ENCODE measurements at places on chromosomes 3 and 15.

DNA sequence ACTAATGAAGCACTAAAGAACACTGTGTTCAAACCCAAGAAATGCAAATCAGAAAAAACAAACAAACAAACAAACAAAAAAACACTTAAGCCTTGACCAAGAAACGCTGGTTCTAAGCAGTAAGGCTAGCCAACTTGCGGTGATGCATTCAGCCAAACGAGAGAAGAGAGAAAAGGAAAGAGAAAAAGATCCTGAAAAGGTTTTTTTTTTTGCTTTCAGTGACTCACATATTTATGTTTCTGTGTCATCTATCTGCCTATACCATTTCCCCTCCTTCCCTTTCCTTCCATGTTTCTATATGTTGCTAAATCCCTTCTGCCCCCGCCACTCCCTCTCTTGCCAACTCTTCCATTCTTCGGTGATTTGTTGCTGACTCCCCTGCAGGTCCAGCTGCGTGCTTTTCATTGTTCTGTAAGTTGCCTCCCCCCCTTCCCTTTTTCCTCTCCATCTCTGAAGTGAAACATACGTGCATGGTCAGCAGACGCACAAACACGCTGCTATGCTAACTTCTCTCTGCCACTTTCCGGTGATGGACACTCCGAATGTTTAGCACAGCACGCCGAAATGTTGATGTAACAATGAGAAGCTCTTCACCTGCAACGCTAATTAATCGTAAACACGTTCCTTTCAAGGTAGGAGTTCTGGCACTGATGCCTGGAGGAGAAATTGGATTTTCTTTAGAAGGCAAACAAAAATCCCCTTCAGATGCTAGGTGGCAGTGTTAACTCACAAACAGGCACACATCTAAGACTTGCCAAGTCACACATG, 154.4 kb downstream of the TUSC7 start:
- DNase-seq: no peak

DNA sequence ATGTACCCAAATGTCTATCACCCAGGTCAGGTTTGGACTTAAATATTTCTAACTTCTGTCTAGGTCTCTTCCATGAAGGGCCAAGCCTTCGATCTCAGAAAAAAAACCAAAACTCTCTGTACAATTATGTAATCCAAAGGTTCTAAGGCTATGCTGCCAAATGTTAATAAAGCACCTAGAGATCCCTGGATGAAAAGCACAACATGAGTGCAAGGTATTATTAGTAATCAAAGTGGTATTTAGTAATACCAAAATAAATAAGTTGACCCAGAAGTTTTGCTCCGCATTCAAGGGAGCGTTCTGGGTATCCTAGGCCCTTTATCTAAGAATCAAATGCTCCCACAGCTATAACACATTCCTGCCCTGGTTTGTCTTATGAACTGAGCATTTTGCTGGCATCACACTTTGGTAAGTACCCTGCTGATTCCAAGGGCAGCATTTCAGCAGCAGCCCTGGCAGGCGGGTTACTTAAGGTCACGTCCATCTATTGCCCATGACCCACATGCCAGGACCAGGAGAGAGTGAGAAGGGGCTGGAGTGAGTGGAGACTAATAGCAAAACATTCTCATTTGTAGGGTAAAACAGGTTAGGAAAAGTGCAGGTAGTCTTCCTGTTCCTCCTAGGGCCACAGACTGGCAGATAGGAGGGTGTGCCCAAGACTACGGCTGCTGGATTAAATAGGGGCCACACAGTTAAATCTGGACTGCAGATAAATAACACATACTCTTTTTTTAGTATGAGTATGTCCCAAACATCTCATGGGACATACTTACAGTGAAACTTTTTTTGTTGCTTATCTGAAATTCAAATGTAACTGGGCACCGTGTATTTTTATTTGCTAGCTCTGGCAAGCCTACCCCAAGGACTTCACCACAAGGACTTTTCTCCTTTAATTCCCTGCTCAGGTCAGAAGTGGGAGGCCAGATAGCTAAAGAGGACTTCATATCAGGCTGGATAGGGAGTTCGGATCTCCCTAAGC, 76.0 kb upstream of the SNRK start:
- DNase-seq: no peak

GRCh38 chr3:112365636-112366035, 32.7 kb downstream of the CD200 start:
- DNase-seq: no peak

DNA sequence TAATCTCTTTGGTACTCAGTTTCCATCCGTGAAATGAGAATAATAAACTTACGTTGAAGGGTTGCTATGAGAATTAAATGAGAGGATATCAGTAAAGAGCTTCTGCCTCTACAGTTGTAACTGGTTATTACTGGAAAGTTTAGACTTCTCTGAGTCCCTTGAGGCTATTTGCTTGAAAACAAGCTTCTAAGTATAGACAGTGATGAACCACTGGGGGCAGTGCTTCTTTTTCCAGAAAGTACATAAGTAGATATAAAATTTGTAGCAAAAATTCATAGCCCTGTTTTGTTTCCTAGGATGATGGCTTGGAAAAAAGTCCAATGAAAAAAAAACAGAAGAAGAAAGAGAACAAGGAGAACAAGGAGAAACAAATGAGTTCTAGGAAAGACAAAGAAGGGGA, 87.1 kb downstream of the RGMA start:
- no peak for DNase-seq

GRCh38 chr3:2504912-2505311, 406.2 kb downstream of the CNTN4 start:
- DNase-seq: no peak

- DNase-seq: no peak
Measured at GRCh38 chr3:15797642-15798303, at the start of gene ANKRD28. Gene ANKRD28, minus strand, starts transcription at chr3:15797979. Its CDS starts 1,458 bp downstream, at chr3:15796521.

DNA sequence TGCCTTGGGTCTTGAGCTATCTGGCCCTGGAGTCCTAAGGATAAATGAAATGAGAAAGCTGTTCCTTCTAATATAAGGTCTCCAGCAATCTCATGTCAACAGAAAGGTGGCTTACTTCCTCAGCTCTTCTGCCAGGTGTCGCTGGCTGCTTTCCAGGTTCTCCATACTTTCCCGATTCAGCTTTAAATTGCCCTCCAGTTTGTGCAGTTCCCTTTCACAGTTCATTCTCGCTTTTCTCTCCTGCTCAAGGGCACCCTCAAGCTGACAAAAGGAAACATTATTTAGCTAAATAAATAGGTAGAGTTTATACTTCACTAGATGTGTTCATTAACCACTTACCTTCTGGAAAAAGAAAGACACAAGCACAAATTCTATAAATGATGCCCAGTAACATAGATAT, 73.0 kb downstream of the MYH15 start:
- no peak for DNase-seq

GRCh38 chr3:56884387-56884786, 82.6 kb upstream of the ARHGEF3 start:
- DNase-seq: no peak

DNA sequence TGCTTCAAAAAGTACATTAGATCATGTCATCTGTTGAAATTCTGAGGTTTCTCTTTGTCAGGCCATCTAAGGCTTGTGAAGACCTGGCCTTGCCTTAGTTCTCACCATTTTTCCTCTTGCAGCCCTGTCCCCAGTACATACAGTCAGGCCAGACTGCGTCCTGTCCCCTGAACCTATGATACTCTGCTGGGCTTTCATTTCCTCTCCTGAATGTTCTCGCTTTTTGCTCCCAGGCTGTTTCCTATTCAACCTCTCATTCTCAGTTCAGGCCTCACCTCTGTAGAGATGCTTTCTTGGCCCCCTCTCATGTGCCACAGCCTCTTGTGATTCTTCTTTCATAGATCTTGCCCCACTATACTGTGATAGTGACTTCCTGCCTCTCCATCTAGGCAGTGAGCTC, 648.8 kb upstream of the KCNMB2 start:
- DNase-seq: no peak

- no peak for DNase-seq
Measured at GRCh38 chr15:29825227-29825626, 3.0 kb upstream of the TJP1 start.

All from CD4-positive, alpha-beta T cell (primary cell).